Right atrium auricular region (tissue), 2 donors: ENCODE measurements at places on chromosomes 6 and 20. TPM values are rescaled to one million over a fixed set of nuclear protein-coding genes. Genes with fewer than 3 reads are reported as not detected.

- H3K4me3 ChIP-seq, result no peak overlapping the region
- no peak for DNase-seq
- no peaks in the 10 kb centered on the region for H3K4me1 ChIP-seq
- H3K36me3 ChIP-seq, result no peaks in the 10 kb centered on the region
- no peaks in the 10 kb centered on the region for H3K27me3 ChIP-seq
These were observed 3.9 kb downstream of the PRDM1 start for GRCh38 chr6:106090001-106090400.

GRCh38 chr6:154301839-154302752 is 54.5 kb downstream of the IPCEF1 start:
- DNase-seq, result no peak
- H3K36me3 ChIP-seq, result no peaks in the 10 kb centered on the region
- no peak overlapping the region for H3K4me3 ChIP-seq

- H3K36me3 ChIP-seq, result no peaks in the 10 kb centered on the region
- H3K27ac ChIP-seq, result no peak overlapping the region
- H3K4me3 ChIP-seq, result no peak overlapping the region
- no peaks in the 10 kb centered on the region for H3K4me1 ChIP-seq
These were observed 174.1 kb downstream of the EYA4 start for GRCh38 chr6:133415262-133415661.

DNA sequence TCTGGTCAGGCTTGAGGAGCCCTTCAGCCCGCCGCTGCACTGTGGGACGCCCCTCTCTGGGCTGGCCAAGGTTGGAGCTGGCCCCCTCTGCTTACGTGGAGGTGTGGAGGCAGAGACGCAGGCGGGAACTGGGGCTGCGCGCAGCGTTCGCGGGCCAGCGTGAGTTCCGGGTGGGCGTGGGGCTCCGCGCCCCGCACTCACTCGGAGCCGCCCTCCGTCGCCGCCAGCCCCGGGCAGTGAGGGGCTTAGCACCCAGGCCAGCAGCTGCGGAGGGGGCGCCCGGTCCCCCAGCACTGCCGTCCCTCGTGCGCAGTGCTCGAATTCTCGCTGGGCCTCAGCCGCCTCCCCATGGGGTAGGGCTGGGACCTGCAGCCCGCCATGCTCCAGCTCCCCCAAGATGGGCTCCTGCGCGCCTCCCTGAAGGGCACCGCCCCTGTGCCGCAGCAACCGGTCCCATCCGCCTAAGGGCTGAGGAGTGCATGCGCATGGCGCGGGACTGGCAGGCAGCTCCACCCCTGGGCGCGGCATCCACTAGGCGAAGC is 695.9 kb downstream of the EPHA7 start:
- no peaks in the 10 kb centered on the region for H3K4me1 ChIP-seq
- H3K4me3 ChIP-seq, result no peak overlapping the region
- no peak for DNase-seq

DNA sequence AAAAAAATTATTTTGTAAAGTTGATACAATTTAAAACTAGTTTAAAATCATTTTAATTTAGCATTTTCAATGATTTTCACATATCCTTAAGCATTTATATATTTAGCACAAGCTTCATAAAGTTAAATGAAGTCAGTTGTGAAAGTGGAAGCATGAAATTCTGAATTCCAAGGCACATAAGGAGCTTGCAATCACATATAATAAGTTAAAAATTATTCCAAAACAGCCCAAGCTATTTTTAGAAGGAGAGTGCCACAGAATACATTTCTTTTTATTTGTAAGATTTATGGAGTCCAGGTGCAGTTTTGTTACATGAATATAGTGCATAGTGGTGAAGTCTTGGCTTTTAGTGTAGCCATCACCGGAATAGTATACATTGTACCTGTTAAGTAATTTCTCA is 3.2 kb upstream of the LGSN start:
- DNase-seq, result no peak
- no peaks in the 10 kb centered on the region for H3K4me1 ChIP-seq
- H3K27me3 ChIP-seq, result no peaks in the 10 kb centered on the region
- H3K27ac ChIP-seq, result no peak overlapping the region
- no peaks in the 10 kb centered on the region for H3K36me3 ChIP-seq

DNA sequence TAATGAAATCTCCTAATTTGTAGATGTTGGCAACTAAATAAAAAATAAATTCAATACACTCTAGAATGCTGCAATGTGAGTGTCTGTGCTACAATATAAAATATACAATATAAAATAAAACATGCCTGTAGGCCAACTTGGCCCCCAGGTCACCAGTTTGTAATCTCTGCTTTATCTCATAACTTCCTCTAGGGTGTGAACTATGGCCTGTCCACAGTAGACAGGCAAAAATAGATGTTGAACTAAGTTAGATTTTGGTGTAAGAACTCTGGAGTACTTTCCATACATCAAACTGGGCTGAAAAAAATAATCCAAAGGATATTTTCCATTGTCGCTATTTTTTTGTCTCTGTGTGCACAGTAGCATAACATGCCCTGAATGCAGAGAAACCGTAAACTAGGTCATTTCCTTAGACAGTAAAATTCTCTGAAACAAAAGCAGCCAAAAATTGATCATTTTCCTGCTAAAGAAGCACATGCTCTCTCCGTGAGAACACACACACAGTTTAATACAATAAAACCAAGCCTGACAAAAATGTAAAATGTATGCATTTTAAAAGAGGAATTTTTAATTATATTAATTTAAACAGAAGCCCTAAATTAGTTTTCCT is 98.5 kb upstream of the ZFP64 start:
- H3K27me3 ChIP-seq, result no peaks in the 10 kb centered on the region
- no peak overlapping the region for H3K4me3 ChIP-seq
- no peaks in the 10 kb centered on the region for H3K4me1 ChIP-seq
- no peak overlapping the region for H3K27ac ChIP-seq

SOX12 gene
- 5.3 TPM for total RNA-seq

FUT9 gene
- total RNA-seq, result not detected

GJA10 gene
- total RNA-seq, result not detected

DNA sequence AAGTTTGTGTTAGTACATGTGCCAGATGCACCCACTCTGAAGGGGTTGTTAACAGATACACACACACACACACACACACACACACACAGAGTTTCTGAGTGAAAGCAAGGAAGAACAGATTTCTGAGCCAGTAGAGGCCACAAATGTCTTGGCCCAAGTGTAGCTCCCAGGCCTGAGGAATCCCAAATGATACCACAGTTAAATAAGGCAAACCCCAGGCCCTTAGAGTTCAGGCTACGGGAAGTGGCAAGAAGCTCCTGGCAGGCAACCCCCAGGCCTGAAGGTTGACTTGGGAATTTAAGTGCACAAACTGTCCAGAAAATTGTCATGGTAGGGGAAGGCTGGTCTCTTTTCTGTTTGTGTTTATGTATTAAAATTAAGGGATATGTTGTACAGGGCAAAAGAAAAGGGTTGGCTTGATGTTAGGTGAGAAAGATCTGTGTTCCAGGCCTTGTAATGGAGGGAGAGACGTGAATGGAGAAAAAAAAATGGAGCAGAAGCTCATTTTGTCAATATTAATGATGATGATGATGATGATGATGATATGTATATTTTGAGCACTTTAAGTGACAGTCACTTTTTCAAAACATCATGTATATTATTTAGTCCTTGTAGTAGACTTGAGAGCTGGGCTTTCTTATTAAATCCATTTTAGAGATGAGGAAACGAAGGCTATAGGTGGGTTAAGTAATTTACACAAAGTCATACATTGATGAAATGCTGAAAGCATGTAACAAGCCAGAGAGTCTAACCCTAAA is 317.0 kb upstream of the JAG1 start:
- no peak overlapping the region for H3K4me3 ChIP-seq
- H3K36me3 ChIP-seq, result no peaks in the 10 kb centered on the region
- H3K4me1 ChIP-seq, result no peaks in the 10 kb centered on the region
- DNase-seq, result no peak

- H3K36me3 ChIP-seq, result no peaks in the 10 kb centered on the region
- no peak overlapping the region for H3K4me3 ChIP-seq
- peaks cover 6% of the 10 kb centered on the region for H3K4me1 ChIP-seq
- H3K27me3 ChIP-seq, result peaks cover 8% of the 10 kb centered on the region
- H3K27ac ChIP-seq, result no peak overlapping the region
These were observed 129.4 kb downstream of the TRIM27 start for GRCh38 chr6:28794175-28795002.

TREM2 gene
- 1.6 TPM for total RNA-seq

DNA sequence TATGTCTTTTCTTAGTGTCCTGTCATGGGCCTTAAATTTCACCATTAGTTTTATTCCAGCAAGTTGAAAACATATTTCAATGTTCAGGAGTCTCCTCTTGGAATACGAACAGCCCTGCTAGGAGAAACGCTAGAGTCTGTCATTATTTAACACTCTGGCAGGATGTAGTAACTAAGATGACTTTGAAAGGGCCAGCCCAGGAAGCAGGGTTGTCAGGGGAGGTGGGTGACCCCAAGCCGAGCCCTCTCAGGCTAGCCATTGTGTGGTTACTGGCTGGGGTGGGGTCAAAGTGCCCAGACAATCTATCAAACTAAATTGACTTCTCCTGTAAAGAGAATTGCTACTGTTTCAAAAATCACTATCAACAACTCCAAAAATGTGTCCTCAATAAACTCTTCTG is 67.8 kb downstream of the LY86 start:
- DNase-seq, result no peak
- H3K27ac ChIP-seq, result peak overlapping the region; percentile 24
- no peak overlapping the region for H3K4me3 ChIP-seq
- H3K4me1 ChIP-seq, result no peaks in the 10 kb centered on the region
- H3K36me3 ChIP-seq, result no peaks in the 10 kb centered on the region

- no peak for DNase-seq
- H3K4me1 ChIP-seq, result no peaks in the 10 kb centered on the region
- H3K27me3 ChIP-seq, result no peaks in the 10 kb centered on the region
These were observed 175.1 kb upstream of the IMPG1 start for GRCh38 chr6:76247527-76247926.

DNA sequence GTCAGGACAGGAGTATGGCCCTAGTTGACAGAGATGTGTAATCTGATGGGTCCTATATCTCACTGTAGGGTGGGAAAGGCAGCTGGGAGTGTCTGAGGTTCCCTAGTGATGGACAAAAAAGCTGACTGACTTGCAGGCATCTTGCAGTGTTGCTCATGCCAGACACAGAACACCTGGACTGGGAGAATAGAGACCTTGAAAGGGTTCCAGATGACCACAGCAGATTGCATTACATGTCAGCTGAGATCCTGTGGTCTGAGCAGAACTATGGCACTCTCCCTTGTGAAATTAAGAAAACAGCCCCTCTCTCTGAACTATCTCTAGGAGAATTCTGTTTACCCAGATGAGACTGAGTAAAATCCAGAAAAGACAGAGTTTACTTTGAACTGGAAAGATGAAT is 212.6 kb upstream of the MAN1A1 start:
- DNase-seq, result no peak
- H3K27ac ChIP-seq, result no peak overlapping the region
- no peak overlapping the region for H3K4me3 ChIP-seq
- H3K27me3 ChIP-seq, result no peaks in the 10 kb centered on the region
- no peaks in the 10 kb centered on the region for H3K4me1 ChIP-seq

PLN gene
- 1,831 TPM for total RNA-seq

GRCh38 chr20:2385026-2385425 is 4.3 kb downstream of the TGM6 start:
- H3K27ac ChIP-seq, result no peak overlapping the region
- no peaks in the 10 kb centered on the region for H3K4me1 ChIP-seq
- DNase-seq, result no peak
- H3K27me3 ChIP-seq, result no peaks in the 10 kb centered on the region

- no peak for DNase-seq
- H3K27ac ChIP-seq, result no peak overlapping the region
- no peaks in the 10 kb centered on the region for H3K4me1 ChIP-seq
- no peak overlapping the region for H3K4me3 ChIP-seq
- H3K36me3 ChIP-seq, result no peaks in the 10 kb centered on the region
These were observed 241.8 kb upstream of the MMS22L start for GRCh38 chr6:97524811-97525210.

DNA sequence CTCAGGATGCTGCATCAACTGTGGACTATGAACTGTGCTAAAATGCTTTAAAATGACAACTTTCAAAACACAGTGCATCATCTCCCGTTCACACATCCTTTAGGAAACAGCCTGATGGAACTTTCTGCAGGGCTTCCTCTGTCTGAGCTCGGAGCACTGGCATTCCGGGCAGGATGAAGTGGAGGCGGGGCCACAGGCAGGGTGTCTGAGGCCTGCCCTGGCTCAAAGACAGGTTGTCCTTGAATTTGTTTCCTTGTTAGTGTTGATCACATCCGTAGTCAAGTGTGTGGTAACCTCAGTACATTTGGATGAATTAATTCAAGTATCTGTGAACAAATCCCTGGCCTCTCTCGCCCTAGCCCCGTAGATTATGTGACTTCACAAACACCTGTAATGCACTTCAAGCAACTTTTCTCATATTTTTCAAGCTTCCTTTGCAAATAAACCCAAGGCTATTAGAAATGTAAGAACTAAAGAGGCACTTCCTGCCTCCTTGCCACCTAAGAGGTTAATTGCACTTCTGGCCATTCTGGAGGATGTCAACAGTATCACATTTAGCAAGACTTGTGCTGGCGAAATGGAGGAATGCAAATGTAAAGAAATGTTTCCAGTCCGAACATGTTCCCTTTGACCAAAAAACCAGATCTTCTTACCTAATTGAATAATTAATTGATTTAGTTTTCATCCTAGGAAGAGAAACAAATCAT is 3.1 kb downstream of the CD93 start:
- H3K4me1 ChIP-seq, result peaks cover 32% of the 10 kb centered on the region
- peak overlapping the region; percentile 86 for H3K27ac ChIP-seq
- DNase-seq, result peak; percentile 79
- H3K4me3 ChIP-seq, result peak overlapping the region; percentile 34
- H3K27me3 ChIP-seq, result no peaks in the 10 kb centered on the region

DNA sequence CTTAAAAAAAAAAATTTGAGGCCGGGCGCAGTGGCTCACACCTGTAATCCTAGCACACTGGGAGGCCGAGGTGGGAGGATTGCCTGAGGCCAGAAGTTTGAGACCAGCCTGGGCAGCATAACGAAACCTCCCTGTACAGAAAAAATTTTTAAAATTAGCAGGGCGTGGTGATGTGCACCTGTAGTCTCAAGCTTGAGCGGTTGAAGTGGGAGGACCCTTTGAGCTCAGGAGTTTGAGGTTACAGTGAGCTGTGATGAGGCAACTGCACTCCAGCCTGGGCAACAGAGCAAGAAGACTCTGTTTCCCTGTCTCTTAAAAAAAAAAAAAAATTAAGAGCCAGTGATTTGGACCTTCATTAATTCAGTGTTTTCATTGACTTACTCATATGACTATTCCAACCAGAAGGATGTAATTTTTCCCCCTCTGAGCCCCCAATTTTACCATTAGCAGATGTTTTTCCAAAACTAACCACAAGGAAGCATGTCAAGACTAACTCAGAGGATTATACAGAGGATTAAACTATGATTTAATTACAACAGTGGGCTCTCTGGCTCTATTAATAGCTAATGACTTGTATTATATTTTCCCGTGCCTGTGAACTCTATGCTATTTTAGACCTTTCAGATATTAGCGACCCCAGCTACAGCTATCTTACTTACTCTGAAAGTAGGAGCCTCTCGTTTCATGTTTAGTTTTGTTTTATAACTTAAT is 75.1 kb downstream of the ARID1B start:
- peak overlapping the region; percentile 50 for H3K27ac ChIP-seq
- no peaks in the 10 kb centered on the region for H3K27me3 ChIP-seq
- no peak overlapping the region for H3K4me3 ChIP-seq
- peaks cover 88% of the 10 kb centered on the region for H3K4me1 ChIP-seq

- DNase-seq, result no peak
- H3K36me3 ChIP-seq, result no peaks in the 10 kb centered on the region
- no peak overlapping the region for H3K4me3 ChIP-seq
- H3K27ac ChIP-seq, result peak overlapping the region; percentile 85
- H3K27me3 ChIP-seq, result no peaks in the 10 kb centered on the region
These were observed 59.8 kb upstream of the MYL9 start for GRCh38 chr20:36481380-36482043.

GRCh38 chr6:109235481-109236038 is 140.3 kb downstream of the CEP57L1 start:
- H3K36me3 ChIP-seq, result no peaks in the 10 kb centered on the region
- H3K27ac ChIP-seq, result no peak overlapping the region
- H3K4me3 ChIP-seq, result no peak overlapping the region
- H3K4me1 ChIP-seq, result peaks cover 17% of the 10 kb centered on the region
